ENCODE measurements at places on chromosomes 6 and 20. TPM values are rescaled to one million over a fixed set of nuclear protein-coding genes. Genes with fewer than 3 reads are reported as not detected.
A peak's percentile ranks its signal among the peaks of the same experiment; 100 is the strongest.

Gene ULBP1
- 0.38 TPM for total RNA-seq

- DNase-seq: peak; percentile 48
These were observed 11.7 kb upstream of the HCK start for GRCh38 chr20:32040142-32040953.

- no peak for DNase-seq
These were observed 98.5 kb downstream of the ARMC2 start for GRCh38 chr6:108946695-108947094.

- no peak for DNase-seq
These were observed 392.0 kb downstream of the SYNE1 start for GRCh38 chr6:152244998-152245630.

- no peak for DNase-seq
These were observed 52.6 kb upstream of the SLC22A1 start for GRCh38 chr6:160069050-160069454.

DNA sequence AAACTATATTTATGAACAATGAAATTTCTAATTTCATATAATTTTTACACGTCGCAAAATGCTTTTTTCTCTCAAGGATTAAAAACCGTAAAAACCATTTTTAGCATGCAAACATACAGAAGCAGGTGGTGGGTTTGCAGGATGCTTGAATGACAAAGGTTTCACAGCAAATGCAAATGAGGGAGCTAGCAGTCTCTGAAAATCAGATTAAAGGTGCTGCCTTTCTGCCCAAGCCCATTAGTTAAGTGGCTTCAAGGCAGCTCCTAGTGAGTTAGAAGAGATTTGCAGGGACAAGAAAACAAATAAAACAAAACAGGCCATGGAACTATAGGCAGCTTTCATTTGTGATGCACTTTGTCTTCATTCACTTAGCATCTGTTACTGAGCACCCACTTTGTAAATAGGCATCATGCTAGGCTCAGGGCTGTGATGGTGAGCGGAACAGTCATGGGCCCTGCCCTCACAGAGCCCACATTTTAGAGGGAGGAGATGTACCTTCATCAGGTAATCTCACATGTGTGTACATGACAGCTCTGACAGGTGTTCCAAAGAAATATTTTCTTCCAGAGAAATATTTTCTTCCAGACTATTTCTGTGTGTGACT is 29.5 kb downstream of the NAPB start:
- DNase-seq: no peak

DNA sequence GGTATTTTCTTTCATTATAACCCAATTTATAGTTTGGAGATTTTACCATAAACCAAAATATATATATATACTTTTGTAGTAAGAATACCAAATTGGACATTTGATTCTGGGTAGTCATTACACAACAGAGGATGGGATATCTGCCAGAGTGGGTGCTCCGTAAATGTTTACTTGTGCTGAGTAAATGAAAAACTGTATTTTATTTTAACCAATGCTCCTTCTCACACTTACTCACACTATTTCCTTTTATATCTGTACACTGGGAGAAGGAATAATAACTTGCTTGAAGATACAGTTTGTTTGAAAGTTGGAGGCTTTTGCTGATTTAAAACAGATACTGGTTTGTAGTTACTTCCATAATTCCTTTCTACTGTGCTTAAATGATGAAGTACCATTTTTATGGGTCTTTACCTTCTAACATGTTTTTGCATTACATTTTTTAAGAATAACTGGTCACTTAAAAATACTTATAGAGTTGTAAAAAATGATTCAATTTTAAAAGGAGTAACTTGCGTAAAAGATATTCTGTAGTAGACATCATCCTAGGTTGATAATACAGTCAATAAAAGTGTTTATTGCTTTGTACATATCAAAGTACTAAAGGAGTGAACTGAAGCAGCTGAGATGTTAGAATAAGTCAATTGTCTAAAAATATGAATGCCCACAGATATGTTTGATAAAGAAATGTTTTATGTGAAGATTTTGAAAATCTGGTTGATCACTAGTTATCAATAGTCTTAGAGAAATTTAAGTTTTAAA is 411.7 kb downstream of the UTRN start:
- DNase-seq: no peak

DNA sequence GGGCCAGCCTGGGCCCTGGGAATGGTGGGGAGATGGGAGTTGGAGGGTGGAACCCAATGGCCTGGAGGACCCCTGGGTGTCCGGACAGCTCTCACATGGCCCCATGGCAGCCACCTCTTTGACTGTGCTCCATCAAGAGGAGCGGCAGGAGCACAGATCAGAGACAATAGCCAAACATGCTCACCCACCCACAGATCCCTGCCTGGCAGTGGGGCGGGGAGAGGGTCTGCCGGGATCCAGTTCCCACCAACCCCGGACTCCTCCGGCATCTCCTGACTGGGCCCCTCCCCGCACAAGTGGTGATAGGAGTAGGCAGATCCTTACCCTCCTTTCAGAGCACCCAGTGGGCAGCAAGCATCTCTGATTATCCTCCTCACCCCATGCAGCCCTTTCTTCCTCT is 31.9 kb upstream of the MRPS18A start:
- no peak for DNase-seq

DNA sequence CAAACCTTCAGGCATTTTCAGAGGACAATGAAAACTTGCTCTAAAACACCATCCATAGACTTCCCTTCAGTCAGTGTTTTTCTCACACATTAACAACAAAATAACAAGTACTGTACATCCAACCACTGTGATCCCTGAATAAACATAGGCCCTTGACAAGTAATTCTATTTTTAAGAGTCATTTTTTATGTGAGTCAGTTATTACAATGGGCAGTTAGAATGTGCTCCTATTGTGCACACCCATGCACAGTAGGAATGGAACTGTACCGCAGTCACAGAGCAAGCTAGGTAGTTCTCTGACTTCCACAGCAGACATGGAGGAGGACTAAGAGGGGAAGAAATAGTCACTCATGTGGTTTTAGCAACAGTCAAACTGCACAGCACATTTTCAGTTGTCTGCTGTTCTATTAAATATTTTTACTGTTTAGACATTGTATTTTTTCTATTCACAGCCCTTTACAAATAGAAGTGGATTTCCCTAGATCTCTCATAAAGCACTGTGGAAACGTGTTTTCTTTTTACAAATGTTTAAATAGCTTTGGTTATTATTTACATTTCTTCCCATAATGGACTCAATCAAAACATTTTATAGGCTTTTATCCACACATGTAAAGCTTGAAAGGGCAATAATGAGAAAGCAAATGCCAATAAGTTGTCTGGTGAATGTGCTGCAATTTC is 100.4 kb downstream of the JAG1 start:
- no peak for DNase-seq

GRCh38 chr20:62708591-62709536 is at the start of gene NTSR1:
NTSR1 (plus strand) TSS chr20:62708836; CDS start chr20:62709208, 372 bp downstream.
- no peak for DNase-seq

DNA sequence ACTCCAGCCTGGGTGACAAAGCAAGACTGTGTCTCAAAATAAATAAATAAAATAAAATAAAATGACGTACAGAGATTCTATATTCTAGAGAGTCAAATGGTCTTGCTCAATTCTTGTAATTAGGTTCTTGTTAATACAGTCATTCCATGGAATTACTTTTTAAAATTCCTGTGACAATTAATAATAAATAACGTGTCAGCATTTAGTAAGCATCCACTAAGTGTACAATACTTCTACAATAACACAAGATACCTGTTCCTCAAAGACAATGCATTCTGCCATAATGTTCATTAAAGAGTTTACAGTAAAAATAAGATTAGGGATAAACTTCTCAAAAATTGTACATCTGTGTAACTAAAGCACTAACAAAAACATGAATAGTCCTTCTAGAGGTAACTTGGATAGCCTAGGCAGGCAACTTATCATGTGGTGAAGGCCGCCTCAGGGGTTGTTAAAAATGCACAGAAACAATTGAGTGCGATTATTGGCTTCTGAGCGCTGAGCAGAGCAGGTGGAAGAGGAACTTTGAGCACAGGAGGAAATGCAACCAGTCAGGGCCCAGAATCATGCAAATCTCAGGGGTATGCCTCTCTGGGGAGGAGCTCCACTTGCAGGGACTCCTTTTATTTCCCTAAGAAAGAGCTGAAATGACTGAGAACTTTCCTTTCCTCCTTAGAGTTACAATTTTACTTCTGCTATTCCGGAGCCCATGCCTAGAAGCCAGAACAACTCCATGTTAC is 37.1 kb downstream of the QRSL1 start:
- no peak for DNase-seq

GRCh38 chr20:50601511-50602431 is 89.6 kb downstream of the RIPOR3 start:
- DNase-seq: no peak

All from left ventricle myocardium inferior (tissue), 1 donor.